ENCODE measurements at places on chromosomes 6 and 20.

- DNase-seq: peak; percentile 17
These were observed 61.2 kb downstream of the TNFAIP3 start for GRCh38 chr6:137928286-137928685.

DNA sequence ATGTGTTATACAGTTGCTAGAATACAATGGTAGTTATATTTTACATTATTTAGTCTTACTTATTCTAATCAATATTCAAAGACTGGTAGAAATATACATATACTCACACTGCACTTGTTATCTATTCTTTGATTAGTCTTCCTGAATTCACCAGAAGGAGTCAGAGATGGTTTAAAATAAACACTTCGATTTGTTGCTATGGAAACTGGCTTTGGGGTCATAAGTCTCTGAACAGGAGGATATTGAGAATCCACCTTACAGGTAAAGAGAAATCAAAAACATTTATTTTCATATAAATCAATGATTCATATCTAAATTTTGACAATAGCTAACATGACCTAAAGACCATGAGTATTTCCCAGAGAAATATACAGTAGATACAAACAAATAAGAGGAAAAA, 41.6 kb downstream of the NUP153 start:
- no peak for DNase-seq

GRCh38 chr6:134389658-134390057, 71.7 kb upstream of the SGK1 start:
- DNase-seq: no peak

DNA sequence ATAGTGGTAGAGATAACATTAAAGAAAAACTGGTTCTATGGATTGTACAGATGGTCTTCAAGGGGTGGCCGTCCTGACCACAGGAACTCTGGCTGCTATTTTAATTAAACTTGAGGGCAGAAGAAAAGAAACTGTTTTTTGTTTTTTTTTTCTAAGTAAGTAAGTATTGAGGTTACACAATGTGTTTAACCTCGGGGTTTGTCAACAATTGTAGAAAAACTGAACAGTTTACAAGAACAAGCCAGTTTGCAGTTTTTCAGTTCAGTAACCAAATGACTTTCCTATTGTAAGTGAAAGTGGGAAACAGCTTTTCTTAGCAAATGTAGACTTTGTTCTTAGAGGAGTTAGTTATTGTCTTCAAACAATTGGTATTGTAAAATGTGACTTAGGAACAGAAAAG, 77.0 kb downstream of the PLCB1 start:
- no peak for DNase-seq

DNA sequence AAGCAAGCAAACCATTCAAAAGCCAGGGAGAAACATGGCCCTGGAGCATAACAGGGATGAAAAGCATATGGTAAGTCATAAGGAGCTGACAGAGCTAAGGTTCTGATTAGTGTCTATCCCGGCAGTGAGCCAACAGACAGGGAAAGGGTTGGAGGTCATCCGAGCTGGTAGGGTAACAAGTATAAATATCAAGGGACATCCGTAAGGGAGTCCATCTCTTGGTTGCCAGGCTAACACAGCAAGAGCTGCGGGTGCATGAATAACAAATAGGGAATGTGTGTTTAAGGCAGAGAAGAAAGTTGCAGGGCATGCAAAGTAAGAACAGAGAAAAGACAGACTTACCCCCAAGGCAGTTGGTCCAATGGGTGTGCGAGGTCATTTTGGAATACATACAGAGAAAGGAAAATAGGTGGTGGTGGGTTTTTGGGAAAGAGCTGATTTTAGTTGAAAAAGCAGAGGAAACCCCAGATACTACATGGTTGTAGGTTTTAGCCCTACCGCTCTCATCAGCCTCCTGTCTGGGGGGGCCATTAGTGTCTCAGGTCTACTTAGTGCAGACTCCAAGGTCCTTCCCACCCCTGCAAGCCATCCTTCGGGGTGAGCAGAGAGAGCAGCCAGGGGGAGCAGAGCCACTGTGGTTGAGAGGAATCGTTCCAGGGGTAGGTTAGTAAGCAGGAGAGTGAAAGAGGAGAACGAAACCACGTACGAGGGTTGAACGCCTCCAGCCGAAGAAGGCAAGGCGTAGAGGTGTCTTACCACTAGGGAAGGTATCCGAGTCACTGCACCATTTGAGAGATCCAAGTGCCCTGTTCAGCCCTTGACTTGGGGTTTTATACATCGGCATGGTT, at the start of gene ERVFRD-1:
Gene ERVFRD-1 (minus strand): TSS at position 805 of the 848 bp plus-strand sequence. CDS start 6,415 bp downstream, outside the sequence.
- no peak for DNase-seq

- no peak for DNase-seq
These were observed 142.2 kb upstream of the ESR1 start for GRCh38 chr6:151665329-151665728.

GRCh38 chr20:16145919-16146318, 427.3 kb downstream of the KIF16B start:
- DNase-seq: no peak

GRCh38 chr6:26388441-26388840, 5.5 kb downstream of the BTN2A2 start:
- DNase-seq: no peak

GRCh38 chr20:54624706-54625390, 149.5 kb downstream of the DOK5 start:
- no peak for DNase-seq

GRCh38 chr20:37378785-37379598, 33.1 kb downstream of the SRC start:
- DNase-seq: no peak

GRCh38 chr6:35948725-35949124, 27.8 kb upstream of the SRPK1 start:
- no peak for DNase-seq

GRCh38 chr20:56815796-56816195, 186.7 kb downstream of the TFAP2C start:
- no peak for DNase-seq

- DNase-seq: no peak
These were observed at the start of gene MACROD2 for GRCh38 chr20:13995086-13995665. TSS of gene MACROD2 (plus strand) at chr20:13995516.

DNA sequence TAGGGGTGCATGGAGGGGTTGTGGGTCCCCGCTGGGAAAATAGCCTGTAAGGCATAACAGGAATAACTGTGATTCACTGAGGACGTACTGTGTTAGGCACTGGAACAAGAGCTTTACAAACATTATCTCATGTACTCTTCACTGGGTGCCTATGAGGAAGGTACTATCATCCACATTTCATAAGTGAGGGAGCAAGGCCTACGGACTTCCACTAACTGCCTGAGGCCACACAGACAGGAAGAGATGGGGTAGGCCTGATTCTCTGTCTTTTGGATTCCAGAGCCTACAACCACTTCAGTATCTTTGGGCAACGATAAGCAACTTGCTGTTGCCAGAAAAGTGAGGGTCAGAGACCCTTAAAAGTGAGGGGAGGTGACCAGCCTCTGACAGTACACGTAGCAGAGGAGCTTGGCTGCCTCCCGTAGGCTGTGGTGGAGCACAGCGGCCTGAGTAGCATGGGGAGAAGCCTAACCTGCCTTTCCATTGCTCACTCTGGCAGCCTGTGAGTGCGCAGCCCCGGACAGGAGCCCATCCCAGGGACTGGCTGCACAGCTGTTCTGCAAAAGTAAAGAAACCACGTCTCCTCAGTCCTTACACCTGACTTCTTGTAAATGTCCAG, 30.4 kb downstream of the PSMB1 start:
- DNase-seq: no peak

DNA sequence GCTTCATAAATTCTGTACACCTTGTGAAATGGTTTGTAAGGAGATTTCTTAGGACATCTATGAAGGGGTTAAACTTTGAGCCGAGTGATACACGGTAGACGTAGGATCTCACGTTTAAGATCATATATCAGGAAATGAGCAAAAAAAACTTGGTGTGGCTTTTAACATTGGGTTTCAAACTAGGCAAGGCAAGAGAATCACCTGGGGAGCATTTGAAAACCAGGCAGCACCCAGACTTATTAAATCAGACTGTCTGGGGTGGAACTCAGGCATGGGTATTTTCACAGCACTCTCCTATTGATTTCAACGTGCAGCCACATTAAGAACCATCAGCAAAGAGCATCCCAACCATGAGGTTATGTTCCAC, 26.4 kb downstream of the LY86 start:
- DNase-seq: no peak

GRCh38 chr6:131688286-131688685, 12.9 kb downstream of the OR2A4 start:
- no peak for DNase-seq
